ENCODE measurements at places on chromosomes 12 and 14.
A peak's percentile ranks its signal among the peaks of the same experiment; 100 is the strongest.

DNA sequence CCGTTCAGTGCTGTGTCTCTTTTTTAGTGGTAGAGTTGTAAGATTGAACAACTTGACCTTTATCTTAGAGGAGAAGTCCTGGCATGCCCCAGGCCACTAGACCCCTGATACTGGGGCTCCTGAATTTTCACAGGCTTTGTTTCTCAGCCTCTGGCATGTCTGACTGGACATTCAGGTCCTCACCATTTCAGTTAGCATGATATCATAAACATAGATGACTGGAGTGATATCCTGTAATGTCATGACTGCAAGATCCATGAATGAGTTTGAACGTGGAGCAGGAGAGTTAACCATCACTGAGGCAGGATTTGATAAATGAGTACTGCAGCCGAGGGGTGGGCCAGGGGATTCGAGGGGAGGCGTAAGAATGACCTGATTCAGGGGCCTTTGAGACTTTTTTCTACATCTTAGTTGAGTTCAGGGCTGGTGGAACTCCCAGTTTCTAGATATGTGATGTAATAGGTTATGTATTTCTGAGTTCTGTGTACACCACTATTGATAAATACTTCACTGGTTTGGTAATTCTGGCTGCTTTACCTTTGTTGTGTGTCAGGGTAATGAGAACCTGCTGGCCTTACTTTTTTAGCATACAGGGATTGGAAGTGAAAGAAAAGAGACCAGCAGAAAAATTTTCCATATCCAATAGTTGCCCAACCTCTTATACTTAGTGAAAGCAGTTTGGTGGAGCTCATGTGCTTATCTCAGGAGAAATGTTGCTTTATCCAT, 217.0 kb downstream of the SYNE2 start:
- no peak for DNase-seq

GRCh38 chr12:32877601-32878459, 18.7 kb downstream of the PKP2 start:
- DNase-seq: peak; percentile 59

GRCh38 chr14:104246401-104247335, 108.3 kb downstream of the KIF26A start:
- no peak for DNase-seq

DNA sequence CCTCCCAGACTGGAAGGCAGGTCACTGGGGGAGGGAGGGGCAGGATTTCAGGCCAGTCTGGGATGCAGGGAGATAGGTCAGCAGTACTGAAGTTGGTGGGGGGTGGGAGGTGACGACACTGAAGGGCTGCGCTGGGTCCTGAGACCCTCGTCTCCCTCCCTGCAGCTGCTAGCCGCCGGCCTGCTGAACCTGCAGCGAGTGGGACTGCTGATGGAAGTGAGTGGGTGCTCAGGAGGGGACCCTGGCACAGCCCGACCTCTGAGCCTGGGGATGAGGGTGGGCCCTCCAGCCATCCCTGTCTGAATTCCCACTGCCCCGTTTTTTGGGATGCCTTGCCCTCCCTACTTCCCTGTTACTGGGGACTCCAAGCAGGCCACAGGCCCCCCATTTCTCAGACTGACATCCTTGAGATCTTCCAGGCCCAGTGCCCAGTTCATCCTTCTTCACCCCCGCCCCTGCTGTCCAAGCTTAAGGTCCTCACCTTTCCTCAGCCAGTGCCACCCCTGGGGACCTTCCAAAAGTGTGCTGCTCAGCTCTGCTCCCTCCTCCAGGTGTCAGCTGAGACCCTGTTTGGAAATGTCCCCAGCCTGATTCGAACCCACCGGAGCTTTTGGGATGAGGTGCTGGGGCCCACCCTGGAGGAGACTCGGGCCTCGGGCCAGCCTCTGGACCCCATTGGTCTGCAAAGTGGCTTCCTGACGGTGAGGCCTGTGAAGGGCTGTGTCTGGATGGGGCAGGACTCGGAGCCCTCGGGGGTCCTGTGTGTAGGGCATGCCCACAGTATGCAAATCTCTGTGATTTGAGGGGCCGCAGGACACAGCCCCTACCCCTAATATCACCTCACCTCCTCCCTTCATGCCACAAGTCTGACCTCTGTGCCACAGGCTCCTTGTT, 5.5 kb downstream of the PLEKHG6 start:
- no peak for DNase-seq

DNA sequence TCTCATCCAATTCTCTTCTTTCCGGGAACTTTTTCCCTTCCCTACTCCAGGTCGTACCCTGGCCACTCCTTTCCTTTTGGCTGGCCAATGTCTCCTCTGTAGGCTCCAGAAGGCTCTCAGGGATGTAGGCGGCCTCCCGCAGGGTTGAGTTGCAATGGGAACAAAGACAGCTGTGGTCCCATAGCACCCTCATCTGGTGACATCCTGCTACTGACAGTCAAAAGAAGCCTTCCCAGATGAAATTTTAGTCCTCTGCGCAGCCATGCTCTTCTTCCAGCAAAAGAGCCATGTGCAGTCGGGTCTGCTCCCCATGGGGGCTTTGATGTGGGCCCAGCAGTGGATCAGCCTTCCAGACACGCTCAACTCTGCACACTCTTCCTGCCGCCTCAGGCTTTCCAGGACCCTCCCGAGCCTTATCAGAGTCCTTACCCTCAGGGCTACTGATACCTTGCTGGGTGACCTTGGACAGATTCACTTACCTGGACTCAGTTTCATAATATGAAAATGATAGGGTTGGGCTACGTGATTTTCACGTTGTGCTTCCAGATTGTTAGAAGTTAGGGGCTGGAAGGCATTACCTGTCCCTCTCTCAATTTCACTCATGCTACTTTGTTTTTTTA, 5.5 kb upstream of the CELA1 start:
- no peak for DNase-seq

DNA sequence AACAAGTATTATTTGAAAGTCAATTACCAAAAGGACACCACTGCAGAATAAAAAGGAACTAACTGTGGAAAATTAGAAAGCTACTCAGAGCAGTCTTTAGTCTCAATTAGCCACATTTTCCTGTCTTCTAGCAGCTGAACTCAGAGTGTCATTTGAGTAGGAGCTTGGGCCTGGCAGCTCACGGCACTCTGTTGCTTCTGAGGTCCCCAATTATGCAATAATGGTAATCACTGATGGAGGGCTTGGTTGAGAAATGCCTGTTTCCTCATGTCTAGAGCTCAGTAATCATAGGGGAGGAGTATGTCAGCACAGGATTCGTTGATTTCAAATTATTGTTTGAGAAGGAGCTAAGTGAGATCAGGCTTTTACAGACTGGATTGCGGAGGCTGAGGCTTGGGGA, 108.6 kb downstream of the VRK1 start:
- no peak for DNase-seq

GRCh38 chr12:52360663-52361271, 6.5 kb downstream of the KRT85 start:
- no peak for DNase-seq

- DNase-seq: no peak
These were observed 75.0 kb upstream of the SLC24A4 start for GRCh38 chr14:92247947-92248346.

Data from NCI-H446 treated with DMSO at 0.1 percent for 48 hours (cell line).